ENCODE measurements at places on chromosomes 16 and 17. TPM values are rescaled to one million over a fixed set of nuclear protein-coding genes. Genes with fewer than 3 reads are reported as not detected.

Gene MTMR4
- 47.8 TPM for total RNA-seq

Gene WNK4
- total RNA-seq, result 1.5 TPM

Gene ADAD2
- not detected for total RNA-seq

Gene SEZ6L2
- total RNA-seq, result 36.1 TPM

Gene DOK4
- total RNA-seq, result 122 TPM

Gene CYGB
- total RNA-seq, result 15.5 TPM

Gene ATP1B2
- total RNA-seq, result 0.04 TPM

Gene PKMYT1
- total RNA-seq, result 7.7 TPM

Gene RHBDL3
- 0.70 TPM for total RNA-seq

Gene GLTPD2
- total RNA-seq, result 40.1 TPM

Gene WNT3
- total RNA-seq, result 6.1 TPM

Gene TNFRSF17
- total RNA-seq, result not detected

Gene RNF222
- not detected for total RNA-seq

Gene CACNG5
- total RNA-seq, result not detected

Gene SEPTIN12
- not detected for total RNA-seq

Gene MPV17L
- 2.6 TPM for total RNA-seq

Gene C1QTNF8
- total RNA-seq, result not detected

Gene COQ7
- total RNA-seq, result 18.9 TPM

Gene HLF
- 0.60 TPM for total RNA-seq

Gene CBX1
- total RNA-seq, result 49.0 TPM

Gene BCL6B
- 0.53 TPM for total RNA-seq

Gene MYH8
- total RNA-seq, result not detected

Gene RASL10B
- 7.4 TPM for total RNA-seq

Gene DYNLRB2
- not detected for total RNA-seq

Gene HBQ1
- total RNA-seq, result not detected

Gene WNT9B
- 2.6 TPM for total RNA-seq

Gene TMED6
- 4.6 TPM for total RNA-seq

Gene NPIPA7
- total RNA-seq, result 11.2 TPM

Gene FAM117A
- total RNA-seq, result 14.9 TPM

Gene SCRN2
- 20.4 TPM for total RNA-seq

Gene DLX4
- 0.32 TPM for total RNA-seq

Gene WFDC1
- total RNA-seq, result 14.0 TPM

Gene PTX4
- total RNA-seq, result not detected

Gene SLC13A5
- 15.2 TPM for total RNA-seq

Gene ASGR1
- 59.6 TPM for total RNA-seq

Gene ITPRIPL2
- total RNA-seq, result 20.1 TPM

Gene SPN
- 0.08 TPM for total RNA-seq

Gene CCL4L2
- total RNA-seq, result 12.2 TPM

Gene KRTAP3-1
- total RNA-seq, result not detected
